ENCODE measurements at places on chromosomes 7 and 10. TPM values are rescaled to one million over a fixed set of nuclear protein-coding genes. Genes with fewer than 3 reads are reported as not detected.

PNLIP gene
- total RNA-seq: not detected

GRCh38 chr10:61975391-61975932, 74.0 kb downstream of the ARID5B start:
- no peak for DNase-seq

LUC7L2 gene
- total RNA-seq: 56.0 TPM

- no peak for DNase-seq
Measured at GRCh38 chr10:20287586-20287985, 471.4 kb downstream of the PLXDC2 start.

OR2A7 gene
- total RNA-seq: 2.0 TPM

GRCh38 chr7:17033245-17033644, 151.5 kb upstream of the AGR3 start:
- no peak for DNase-seq

EVX1 gene
- total RNA-seq: not detected

- DNase-seq: no peak
Measured at GRCh38 chr7:86448856-86449255, 194.9 kb upstream of the GRM3 start.

- no peak for DNase-seq
Measured at GRCh38 chr10:9901971-9902370, 1115.7 kb upstream of the CELF2 start.

DNA sequence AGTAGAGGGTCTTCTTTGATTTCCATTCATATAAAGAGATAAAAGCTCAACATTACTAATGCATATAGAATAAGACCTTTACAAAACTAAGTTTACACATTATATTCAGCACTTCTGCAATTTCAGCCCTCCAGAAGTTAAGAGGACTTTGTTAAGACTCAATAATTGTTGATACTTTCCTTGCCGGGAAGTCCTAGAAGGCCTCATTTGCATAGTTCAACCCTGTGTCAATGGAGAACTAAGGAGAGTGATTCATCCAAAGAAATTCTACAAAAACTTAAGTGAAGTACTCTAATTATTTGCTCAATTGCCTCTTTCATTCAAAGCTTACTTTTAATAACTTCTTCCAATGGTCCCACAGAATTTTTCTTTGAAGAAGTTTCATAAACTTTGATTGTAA, 1060.3 kb upstream of the CELF2 start:
- peak; percentile 18 for DNase-seq

- no peak for DNase-seq
Measured at GRCh38 chr10:112615269-112615668, 168.3 kb downstream of the VTI1A start.

DNA sequence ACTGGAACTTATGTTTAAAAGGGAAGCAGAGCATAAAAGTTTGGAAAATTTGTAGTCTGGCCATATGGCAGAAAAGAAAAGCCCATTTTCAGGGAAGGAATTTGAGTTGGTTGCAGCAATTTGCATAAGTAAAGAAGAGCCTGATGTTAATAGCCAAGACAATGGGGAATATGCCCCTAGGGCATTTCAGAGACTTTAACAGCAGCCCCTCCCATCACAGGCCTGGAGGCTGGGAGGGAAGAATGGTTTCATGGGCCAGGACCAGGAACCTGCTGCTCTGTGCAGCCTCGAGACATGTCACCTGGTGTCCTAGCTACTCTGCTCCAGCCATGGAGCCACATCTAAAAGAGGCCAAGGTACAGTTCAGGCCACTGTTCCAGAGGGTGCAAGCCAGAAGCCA, 35.3 kb downstream of the HTR7 start:
- DNase-seq: no peak

Measured in epithelial cell of proximal tubule (primary cell).